Renal pelvis (tissue), 12 donors: ENCODE measurements at places on chromosomes 3 and 15.

GRCh38 chr3:50675179-50676030, 678 bp downstream of the DOCK3 start:
- DNase-seq: no peak

DNA sequence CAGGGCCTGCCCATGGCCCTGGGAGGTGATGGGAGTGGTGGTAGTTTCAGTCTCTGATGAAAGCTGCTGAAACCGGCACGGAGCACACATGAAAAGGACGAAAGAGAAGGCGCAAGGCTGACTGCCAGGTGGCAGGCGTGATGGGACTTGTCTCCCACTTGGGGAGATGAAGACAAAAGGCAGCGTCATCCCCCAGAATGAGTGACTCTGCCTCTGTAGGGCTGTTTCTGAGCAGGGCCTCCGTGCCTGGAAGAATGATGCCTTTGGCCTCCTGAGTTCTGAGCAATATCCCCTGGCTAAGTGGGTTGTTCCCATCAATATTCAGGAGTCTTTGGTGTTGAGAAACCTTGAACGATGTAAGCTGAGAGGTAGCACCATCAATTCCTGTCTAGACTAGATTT, 237.8 kb downstream of the OPA1 start:
- DNase-seq: no peak

- DNase-seq: no peak
These were observed 278.9 kb downstream of the ULK4 start for GRCh38 chr3:41682996-41683395.

DNA sequence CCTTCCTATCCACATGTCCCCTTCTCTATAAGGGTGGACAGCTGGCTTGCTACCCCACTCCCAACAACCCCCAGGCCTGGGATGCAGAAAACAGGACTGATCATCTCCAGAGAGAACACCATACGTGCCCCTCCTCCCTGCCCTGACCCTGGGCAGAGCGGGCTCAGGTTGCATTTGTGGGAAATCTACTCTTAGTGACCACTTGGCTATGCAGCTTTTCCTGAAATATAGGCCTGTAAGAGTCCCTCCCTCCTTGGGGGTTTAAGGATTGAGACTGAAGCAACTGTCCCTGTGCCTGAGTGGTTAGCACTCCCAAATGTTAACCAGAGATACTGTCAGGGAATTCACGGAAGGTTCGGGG, 11.7 kb downstream of the SH2D7 start:
- DNase-seq: no peak

DNA sequence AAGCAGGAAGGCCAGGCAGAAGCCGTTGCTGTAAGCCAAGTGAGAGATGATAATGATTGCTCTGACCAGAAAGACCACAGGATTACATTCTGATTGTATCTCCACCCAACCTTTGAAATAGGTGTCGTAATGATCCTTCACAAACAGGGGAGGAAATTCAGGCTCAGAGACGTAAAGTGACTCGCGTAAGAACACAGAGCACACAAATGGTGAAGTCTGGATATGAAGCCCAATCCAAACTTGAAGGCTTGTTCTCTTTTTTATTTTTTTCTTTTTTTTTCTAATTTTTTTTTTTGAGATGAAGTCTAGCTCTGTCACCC, 25.3 kb upstream of the PIAS1 start:
- DNase-seq: no peak

- DNase-seq: peak; percentile 17
These were observed 2.2 kb downstream of the NR2F2 start for GRCh38 chr15:96332637-96333121.

- DNase-seq: no peak
These were observed 469.4 kb upstream of the ROBO2 start for GRCh38 chr3:76570436-76571057.

- DNase-seq: no peak
These were observed 2.5 kb downstream of the PLCB2 start for GRCh38 chr15:40305281-40305680.

- DNase-seq: no peak
These were observed 22.2 kb upstream of the GRIP2 start for GRCh38 chr3:14562121-14562890.

DNA sequence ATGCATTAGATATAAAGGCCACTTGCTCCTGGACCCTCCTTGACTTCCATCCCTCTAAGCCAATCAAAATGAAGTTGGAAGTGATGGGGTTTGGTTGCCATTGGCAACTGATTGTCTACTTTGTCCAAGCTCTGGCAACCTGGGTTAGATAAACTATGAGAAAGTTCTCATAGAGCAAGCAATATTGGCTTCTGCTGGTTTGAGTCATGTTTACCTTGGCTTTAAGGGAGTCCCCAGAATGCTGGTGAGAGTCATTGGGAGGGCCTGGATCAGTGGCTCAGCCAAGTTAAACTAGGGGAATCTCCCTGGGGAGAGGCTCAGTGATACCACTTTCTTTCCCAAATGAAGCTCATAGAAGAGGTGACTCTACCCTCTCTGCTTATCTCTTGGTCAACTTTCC, 176.3 kb upstream of the ROPN1 start:
- DNase-seq: no peak

DNA sequence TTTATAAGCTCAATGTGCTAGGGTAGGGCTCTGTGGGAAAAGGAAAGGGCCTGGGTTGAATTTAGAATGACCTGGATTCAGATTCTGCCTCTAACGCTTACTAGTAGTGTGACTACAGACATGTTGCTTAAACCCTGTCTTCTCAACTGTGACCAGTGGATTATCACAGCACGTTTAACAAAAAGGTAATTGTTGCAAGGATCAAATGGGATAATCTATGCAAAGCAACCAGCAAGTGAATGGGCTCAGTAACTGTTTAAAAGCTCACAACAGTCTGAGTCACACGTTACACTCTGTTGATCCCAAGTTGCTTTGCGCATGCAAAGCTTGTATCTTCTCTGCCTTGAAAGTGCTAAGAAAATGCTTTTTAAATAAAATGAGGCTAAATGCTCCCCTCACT, 236.5 kb downstream of the IL20RB start:
- no peak for DNase-seq

- no peak for DNase-seq
These were observed 222.4 kb upstream of the LRIG1 start for GRCh38 chr3:66723231-66723630.

DNA sequence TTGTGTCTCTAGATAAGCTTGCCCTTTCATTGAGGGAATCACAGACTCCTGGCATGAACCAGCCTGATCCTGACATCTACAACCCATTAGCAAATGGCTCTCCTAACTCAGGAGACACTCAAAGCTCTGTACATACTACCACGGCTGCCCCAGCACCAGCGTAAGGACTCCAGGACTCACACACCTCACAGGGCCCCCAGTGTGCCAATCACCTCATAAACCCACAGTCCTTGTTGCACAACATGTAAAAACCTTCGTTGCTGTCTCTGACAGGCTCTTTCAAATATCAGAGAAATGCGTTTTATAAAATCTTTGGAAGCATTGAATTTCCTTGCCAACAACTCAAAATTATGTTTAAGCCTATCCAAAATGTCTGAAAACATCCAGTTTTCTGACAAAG, 7.3 kb downstream of the FYCO1 start:
- no peak for DNase-seq

DNA sequence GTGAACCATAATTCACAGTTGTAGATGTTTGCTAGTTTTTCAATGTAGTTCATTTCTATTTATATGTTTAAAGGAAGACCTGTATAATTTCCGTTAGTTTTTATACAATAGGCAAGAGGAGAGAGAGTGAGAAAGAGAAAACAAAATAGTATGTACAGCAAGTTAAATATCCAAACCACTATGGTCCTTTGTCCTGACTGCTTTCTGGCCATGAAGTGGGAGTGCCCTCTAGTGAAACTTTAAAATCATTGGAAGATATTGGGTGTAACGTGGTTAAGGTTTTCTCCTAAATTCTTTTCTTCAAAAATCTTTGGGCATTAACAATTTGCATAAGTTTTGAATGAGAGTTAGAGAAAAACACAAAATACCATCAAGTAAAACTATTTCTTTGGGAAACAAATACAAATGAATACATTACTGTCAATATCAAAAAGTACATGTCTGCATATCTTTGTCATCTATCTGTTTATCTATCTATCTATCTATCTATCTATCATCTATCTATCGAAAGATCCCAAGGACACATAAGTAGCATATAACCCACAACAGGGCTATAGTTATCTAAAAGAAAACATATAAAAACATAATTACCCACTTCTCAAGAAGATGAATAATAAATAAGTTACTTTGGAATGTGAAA, 534.6 kb upstream of the ATP11B start:
- no peak for DNase-seq

DNA sequence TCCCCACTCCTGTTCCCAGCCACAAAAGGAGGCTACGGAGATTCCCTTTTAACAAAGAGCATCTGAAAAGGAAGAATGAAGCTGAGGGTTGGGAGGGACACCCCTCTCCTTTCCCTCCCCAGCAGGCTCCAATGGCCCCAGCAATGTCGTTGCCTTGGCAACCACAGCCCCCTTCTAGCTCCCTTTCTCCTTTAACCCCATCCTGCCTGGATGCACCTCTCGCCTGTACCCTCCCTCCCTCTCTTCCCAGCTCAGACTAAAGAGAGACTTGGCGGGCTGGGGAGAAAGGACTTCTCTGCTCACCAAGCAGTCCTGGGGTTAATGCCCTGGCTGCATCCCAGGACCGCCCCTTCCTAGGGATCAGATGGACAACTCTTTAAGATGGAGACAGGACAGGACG, 7.1 kb upstream of the RPL29 start:
- DNase-seq: no peak

DNA sequence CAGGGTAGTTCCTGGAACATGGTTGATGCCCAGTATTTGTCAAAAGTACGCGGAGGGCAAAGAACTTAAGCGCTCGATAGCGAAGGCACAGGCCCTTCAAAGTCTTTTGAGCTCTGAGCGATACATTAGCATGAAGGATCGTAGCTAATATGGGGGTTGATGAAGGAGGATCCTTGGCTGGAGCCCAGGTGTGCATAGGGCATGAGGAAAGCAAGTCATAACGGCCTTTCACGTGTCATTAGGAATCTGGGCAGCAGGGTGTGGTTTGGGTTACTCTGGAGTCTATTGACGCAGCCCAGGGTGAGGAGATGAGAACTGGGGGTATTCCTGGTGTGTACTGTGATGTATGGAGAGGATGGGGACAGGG, 31.7 kb downstream of the SPINK8 start:
- peak; percentile 20 for DNase-seq

DNA sequence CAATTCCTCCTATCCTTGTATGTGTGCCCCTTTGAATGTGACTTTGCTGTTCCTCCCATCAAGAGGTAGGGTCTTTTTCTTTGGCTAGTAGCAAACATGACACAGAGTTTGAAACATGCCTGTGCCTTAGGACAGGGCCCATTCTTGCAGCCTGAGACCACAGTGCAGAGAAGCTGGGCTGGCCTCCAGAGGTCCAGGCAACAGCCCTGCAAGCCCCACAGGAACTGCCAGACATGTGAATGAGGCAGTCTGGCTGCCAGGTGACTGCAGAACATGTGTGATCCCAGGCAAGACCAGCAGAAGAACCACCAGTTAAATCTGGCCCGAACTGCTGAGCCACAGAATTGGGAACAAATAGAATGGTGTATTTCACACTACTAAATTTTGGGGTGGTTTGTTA, 1.2 kb upstream of the HGD start:
- DNase-seq: no peak

DNA sequence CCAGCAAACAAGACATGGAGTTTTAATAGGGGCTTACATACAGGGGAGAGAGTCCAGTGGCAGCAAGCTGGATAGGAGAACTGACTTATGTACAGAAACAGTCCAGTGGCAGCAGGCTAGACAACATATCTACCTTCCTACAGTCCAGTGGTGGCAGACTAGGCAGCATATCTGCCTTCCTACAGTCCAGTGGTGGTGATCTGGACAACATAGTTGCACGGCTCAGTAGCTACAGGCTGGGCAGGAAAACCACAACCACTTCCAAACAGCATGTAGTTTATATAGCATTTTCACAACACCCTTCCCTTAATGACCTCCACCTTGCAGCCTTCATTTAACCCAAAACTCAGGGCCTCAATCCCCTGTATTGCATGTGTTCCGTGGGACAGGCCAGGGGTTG, 181.3 kb upstream of the EIF1B start:
- no peak for DNase-seq

DNA sequence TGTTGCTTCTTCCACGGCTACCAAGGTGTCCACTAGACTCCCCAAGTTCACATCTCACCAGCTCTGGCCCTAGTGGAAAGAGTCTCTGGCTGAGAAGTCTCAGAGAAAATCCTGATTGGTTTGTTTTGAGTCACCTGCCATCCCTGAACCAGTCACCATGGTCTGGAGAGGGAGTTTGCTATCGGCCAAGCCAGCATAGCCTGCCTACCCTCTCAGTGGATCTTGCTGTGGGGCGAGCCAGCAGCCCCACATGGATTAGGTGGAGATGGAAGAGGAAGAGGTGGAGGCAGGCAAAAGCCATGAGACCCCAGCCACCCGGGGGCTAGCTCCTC, 48.1 kb upstream of the FLNB start:
- DNase-seq: no peak

DNA sequence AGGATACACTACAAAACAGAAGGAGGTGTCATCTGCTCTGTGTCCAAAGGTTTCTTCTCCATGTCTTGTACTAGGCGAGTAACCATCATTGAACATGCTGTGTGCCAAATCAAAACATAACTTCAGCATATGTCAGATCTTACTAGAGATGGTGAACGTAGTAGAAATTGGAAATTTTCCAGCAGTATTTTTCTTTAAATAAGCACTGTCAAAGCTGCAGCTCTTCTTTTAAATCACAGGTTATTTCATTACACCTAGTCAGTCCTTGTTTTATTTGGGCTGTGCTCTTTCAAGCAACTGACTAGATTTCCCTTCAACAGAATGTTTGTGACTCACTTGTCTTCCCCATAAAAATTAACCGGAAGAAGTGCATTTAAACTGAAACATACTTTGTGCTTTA, 46.5 kb downstream of the MSL2 start:
- DNase-seq: no peak

DNA sequence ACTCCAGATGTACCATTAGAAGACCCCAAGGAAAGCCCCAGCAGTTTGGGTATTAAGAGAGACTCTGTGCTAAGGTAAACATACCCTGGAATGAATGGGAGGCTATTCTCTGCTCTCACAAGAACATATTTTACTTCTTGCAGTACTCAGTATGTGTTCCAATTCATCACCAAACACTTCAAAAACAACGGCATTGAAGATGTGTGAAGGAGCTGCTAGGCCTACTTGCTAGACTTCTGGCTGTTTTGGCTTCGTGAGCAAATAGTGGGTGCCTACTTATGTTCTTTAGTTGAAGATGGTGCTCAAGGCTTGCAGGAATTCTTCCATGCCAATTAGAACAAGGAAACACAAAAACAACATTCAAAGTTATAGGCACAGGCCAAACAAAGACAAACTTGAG, 514.5 kb downstream of the ROBO1 start:
- no peak for DNase-seq

DNA sequence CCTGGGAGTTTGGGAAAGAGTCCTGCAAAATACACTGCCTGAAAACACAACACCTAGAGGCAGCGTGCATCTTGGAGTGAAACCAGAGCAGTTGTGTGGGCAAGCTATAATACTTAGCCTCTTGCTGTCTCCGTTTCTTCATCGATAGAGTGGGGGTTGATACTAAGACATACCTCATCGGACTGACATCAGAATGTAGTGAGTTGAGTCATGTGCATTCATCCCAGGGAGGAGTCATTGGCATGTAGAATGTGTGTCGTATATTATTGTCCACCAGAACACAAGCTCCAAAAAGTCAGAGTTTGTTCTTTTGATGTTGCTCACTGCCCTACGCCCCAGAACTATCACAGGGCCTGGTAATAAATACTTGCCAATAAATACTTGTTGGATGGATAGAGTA, 4.3 kb downstream of the SNTN start:
- DNase-seq: no peak
